ENCODE measurements at places on chromosomes 12 and 14.

- no peak for DNase-seq
Measured at GRCh38 chr14:38197784-38198335, 9.8 kb upstream of the SSTR1 start.

DNA sequence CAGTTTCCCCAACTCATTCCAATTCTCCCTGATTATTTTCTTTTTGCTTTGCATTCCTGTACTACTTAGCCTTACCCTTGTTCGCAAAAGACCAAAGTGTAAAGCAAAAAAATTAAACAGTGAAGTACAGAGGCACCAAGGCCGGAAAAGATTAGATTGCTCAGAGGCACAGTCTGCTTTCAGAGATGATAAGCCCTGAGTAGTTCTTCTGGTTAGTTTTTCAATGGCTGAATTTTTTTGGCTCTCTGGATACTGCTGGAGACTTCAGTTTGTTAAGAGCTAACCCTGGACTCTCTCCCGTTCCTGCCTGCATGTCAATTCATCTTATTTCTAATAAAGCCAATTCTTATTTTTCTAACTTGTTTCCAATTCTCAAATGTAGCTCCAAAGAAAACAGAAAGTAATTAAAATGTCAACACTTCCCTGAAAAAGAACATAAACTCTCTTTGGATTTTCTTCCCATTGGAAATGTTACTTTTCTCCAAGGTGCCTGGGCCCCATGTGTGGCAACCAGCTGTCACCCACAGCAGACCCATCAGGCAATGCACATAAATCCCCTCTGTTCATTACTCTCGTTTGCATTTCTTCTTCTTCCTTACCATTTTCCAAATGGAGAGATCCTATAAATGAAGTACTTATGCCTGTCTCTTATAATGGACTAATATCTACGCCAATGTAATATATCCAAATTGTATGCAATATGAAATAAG is 142.8 kb downstream of the BTG1 start:
- DNase-seq: no peak

- no peak for DNase-seq
Measured at GRCh38 chr14:95151561-95151960, 5.8 kb downstream of the DICER1 start.

DNA sequence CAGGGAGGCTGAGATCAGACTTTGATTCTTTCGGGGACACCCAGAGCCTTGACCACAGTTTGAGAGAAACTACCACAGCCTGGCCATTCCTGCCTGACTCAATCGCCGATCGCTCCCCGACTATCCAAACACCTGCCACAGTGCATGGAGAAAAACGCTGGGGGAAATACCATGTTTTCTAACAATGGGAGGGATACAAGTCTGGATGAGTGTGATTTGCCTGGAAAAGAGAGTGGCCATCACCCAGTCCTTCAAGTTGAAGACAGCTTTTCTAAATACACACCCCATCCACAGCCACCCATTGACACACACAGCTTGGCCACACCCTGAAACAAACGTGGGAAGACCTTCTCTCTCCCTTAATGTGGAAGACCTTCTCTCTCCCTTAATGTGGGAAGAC is 6.7 kb upstream of the VASH1 start:
- DNase-seq: no peak

- no peak for DNase-seq
Measured at GRCh38 chr12:108678104-108678730, 44.5 kb upstream of the SELPLG start.

GRCh38 chr12:96648923-96649322 is 159.5 kb downstream of the CFAP54 start:
- DNase-seq: no peak

GRCh38 chr12:28961948-28962384 is 187.1 kb upstream of the FAR2 start:
- no peak for DNase-seq

GRCh38 chr12:70045036-70045435 is 198.2 kb upstream of the CNOT2 start:
- no peak for DNase-seq

DNA sequence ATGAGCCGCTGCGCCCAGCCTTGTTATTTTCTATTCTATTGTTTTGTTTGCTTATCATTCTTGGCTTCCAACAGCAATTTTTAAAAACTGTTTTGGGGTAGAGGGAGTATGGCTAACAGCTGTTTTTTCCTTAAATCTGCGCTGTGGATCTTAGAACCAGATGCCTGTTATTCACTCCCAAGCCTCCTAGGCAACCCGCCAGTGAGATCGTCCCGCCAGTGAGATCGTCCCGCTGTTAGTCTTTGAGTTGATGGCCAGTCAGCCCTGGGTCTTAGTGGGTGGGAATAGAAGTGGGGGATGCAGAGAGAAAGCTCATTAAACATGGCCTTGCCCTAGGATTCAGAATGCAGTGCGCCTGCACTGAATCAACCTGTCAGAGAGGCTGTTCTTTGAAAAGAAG is 67.3 kb upstream of the BICD1 start:
- no peak for DNase-seq

DNA sequence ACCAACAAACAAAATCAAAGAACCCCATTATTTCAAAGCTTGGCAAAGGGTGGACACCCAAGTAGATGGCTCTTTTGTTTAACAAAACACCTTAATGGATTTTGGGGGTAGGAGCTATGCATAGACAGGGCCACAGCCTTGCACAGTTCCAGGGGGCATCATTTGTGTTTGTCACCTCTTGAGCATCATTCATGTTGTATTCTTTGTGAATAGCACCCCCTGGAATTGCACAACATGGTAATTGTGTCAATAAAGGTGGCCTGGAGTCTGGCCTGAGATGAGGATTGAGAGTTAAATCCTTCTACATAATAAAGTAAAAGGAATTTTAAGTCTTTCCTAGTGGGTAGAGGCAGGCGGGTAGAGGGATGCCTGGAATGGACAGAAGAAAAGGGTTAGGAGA is 3.3 kb upstream of the FRS2 start:
- DNase-seq: no peak

GRCh38 chr14:54489731-54490444 is 1.1 kb upstream of the GMFB start:
- no peak for DNase-seq

- DNase-seq: no peak
Measured at GRCh38 chr14:28608851-28609828, 157.4 kb upstream of the FOXG1 start.

DNA sequence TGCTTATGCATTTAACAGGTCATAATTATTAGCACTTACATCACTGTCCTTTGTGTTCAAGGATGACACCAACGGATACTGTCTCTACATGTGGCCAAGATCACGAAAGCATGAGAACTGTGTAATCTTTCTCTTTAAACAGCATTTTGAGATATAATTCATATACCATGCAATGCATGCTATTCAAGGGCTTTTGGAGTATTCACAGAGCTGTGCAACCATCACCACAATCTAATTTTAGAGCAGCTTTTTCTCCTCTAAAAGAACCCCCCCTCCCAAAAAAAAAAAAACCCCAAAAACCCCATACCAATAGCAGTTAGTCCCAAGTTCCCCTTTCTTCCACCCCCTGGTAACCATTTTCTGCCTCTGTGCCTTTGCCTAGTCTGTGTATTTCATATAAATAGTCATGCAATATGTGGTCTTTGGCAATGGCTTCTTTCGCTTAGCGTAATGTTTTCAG is 60.6 kb downstream of the SPRING1 start:
- no peak for DNase-seq

- no peak for DNase-seq
Measured at GRCh38 chr14:68523989-68524725, 268.7 kb downstream of the ZFP36L1 start.
